Cardiac atrium fibroblast (primary cell): ENCODE measurements at places on chromosomes 7 and 10. TPM values are rescaled to one million over a fixed set of nuclear protein-coding genes. Genes with fewer than 3 reads are reported as not detected.

The UCN3 gene
- total RNA-seq, result not detected in 2 replicates

The STEAP1B gene
- total RNA-seq, result 1.8 and 5.2 TPM in 2 replicates

The POLR2J2 gene
- 1.6 TPM in 1 of 2 replicates, not detected in the other for total RNA-seq

The PLPP4 gene
- not detected in 2 replicates for total RNA-seq

The CPED1 gene
- total RNA-seq, result 10.5 and 11.4 TPM in 2 replicates

The EGR2 gene
- 4.9 and 9.4 TPM in 2 replicates for total RNA-seq

The XRCC2 gene
- total RNA-seq, result 0.81 and 1.3 TPM in 2 replicates

The ZNF365 gene
- 0.16 and 0.36 TPM in 2 replicates for total RNA-seq

The C10orf88 gene
- total RNA-seq, result 4.7 and 8.3 TPM in 2 replicates

The SPDYE11 gene
- total RNA-seq, result not detected in 2 replicates

The PLXNA4 gene
- 9.2 and 15.4 TPM in 2 replicates for total RNA-seq

The MTURN gene
- 17.3 and 18.3 TPM in 2 replicates for total RNA-seq

The DNAJC12 gene
- 9.4 and 12.2 TPM in 2 replicates for total RNA-seq

The INMT gene
- total RNA-seq, result 195 and 197 TPM in 2 replicates

The TMEM229A gene
- total RNA-seq, result 2.1 and 3.2 TPM in 2 replicates

The CTAGE4 gene
- under 0.01 and 0.65 TPM in 2 replicates for total RNA-seq

The LRRD1 gene
- not detected in 2 replicates for total RNA-seq

The LMOD2 gene
- total RNA-seq, result not detected in 2 replicates

The NSMCE4A gene
- total RNA-seq, result 16.4 and 28.7 TPM in 2 replicates

The SYT15 gene
- total RNA-seq, result under 0.01 TPM in 1 of 2 replicates, not detected in the other

The PVRIG gene
- not detected in 2 replicates for total RNA-seq

The LRRN3 gene
- 0.18 and 3.1 TPM in 2 replicates for total RNA-seq

The SEMA3C gene
- 21.1 and 61.6 TPM in 2 replicates for total RNA-seq
